ENCODE measurements at places on chromosomes 1 and 21.

DNA sequence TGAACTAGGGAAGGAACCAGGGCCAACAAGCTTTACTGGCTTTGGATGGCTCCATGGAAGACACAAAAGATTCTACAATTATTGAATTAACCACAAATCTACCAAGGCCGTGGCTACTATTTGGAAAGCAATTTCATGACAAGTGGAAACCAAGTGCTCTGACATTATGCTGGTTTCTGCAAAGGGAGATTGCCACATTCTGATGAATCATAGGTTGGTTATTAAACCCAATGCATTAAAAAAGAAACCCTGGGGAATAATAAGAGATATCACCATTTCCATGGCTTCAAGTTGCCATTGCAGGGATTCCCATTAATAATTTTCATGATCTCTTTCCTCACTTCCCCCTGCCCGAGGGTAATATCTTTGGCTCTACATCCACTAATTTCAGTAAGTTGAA, 359.2 kb upstream of the NCAM2 start:
- peak; percentile 15 for DNase-seq

DNA sequence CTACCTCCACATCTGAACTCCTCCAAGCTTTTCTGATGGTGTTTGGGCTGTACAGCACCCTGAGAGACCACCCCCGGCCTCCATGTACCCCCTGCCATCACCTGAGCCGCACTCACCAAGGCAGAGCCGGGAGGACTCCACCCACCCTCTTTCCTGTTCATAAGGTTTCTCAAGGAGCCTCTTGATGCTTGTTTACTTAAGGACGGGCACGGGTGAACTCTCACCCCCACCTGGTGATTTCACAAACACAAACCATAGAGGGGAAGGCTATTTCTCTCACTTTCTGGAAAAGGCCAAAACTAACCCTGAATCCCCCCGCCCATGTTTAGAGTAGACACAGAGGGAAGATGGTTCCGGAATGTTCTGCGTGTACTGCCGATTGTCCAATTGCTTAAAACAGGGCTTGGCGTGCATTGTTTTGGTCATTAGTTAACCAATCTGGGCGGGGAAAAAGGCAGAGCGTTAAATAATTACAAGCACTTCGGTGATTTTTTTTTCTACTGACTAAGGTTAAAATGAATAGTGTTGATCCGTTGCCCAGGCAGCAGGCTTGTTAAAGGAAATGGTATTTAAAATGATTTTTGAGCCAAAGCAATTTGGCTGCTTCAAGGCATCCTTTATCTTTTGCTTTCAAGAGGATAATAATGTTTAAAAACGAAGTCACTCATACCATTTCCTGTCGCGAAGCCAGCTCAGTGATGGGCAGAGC, 279.8 kb upstream of the VAMP3 start:
- peak; percentile 75 for DNase-seq

- no peak for DNase-seq
Observed at GRCh38 chr1:208866386-208866955, 622.3 kb upstream of the PLXNA2 start.

GRCh38 chr1:69693921-69694675, 126.4 kb downstream of the LRRC7 start:
- no peak for DNase-seq

GRCh38 chr1:107138767-107139445, 1.9 kb upstream of the NTNG1 start:
- peak; percentile 66 for DNase-seq

GRCh38 chr1:1391225-1391624, 7.9 kb downstream of the CCNL2 start:
- no peak for DNase-seq

- no peak for DNase-seq
Observed at GRCh38 chr1:17891205-17892110, 136.3 kb downstream of the ACTL8 start.

DNA sequence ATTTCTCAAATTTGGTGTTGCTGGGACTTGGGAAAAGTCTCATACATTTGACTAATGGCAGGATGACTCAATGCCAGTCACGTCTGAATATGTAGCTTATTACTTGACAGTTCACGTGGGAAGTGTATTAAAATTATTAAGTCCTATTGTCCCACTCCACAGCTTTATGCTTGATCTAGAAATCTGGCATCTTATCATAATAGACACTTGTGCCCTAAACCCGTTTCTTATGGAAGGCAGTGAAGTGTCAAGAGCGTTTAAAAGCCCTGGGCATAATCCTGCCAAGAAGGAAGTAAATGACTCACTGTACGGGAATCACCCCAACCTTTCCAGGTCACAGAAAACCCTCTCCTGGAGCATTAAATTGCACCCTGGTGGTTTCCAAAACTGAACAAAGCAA, 207.4 kb downstream of the APP start:
- DNase-seq: peak; percentile 78

GRCh38 chr1:6686294-6686693, 15.3 kb downstream of the DNAJC11 start:
- no peak for DNase-seq

DNA sequence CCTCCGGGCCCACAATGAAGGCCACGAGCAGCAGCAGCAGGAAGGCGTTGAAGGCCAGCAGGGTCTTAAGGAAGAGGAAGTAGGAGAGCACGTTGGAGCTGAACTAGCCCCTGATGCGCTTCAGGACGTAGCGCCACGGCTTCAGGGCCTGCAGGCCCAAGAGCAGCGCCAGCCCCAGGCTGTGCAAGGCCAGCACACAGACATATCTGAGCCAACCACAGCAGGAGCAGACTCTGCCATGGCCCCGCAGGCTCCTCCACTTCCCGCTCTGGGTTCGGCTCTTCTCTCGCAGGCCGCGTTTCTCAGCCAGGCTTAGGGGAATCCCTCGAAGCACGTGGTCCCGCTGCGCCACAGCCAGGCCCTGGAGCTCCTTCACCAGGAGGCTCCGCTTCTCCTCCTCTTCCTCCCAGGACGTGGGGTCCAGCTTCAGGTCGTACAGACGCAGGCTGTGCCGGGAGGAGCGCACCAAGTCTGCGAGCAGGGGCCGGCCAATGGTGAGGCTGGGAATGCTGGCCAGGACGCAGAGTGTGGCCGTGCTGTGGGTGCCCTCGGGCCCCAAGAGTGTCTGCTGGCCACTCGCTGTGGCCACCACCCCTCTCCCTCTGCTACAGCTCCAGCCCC, 41.7 kb downstream of the ZNF691 start:
- DNase-seq: no peak

GRCh38 chr1:40130892-40131291, 30.3 kb upstream of the RLF start:
- DNase-seq: no peak

DNA sequence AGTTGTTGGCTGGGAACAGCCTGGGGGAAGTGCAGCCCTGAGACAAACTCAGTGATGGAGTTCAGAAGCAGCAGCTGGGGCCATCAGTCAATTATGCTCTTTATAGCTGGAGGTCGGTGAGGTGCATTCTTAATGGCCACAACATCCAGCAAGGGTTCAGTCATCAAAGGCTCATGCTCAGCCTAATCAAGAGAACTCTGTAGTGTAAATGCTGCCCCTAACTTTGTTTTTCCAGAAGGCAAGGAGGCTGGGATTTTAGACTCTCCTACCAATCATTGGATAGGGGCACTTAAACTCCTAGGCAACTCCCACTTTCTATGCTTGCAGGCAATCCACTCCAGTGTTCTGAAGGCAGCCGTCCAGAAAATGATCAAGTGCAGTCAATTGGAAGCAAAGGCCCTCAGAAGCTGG, 15.0 kb upstream of the RGS4 start:
- DNase-seq: no peak

- no peak for DNase-seq
Observed at GRCh38 chr1:25048728-25049127, 118.7 kb upstream of the RUNX3 start.

DNA sequence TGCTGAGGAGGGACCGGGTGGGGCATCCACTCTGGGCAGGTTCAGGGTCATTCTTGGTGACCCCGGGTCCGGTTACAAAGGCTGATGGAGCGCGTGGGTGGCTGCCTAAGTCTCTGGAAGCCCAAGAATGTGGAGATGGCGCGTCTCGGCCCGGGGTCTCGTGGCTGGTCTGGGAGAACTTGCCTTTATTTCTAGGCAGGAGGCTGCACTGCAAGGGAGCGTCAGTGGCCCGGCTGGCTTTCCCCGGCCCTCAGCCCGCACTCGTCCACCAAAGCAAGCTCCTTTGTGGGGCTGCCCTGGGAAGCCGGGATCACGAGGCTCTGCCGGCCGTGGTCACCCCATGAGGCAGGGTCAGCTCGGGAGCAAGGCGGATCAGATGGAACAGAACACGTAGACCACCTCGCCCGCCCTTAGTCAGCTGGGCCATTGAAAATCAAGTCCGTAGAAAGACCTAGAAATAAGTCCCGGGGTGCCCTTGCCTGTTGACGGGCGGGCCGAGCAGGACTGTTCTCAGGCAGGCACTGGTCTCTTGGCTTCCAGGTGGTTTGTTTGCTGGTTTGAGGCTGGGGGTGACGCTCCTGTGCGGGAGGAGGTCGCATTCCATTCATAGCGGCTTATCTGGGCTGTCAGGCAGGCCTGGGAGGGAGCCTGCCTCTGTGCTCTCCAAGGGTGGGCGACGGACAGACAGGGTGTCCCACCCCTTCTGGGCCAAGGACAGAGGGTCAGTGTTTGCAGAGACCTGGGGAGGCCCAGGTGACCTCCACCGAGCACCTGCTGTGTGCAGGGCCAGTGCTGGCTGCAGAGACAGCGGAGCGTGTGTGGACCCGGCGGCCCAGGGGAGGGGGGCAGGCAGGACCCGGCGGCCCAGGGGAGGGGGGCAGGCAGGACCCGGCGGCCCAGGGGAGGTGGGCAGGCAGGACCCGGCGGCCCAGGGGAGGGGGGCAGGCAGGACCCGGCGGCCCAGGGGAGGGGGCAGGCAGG, 25.8 kb downstream of the COL18A1 start:
- DNase-seq: peak; percentile 45

- peak; percentile 52 for DNase-seq
Observed at GRCh38 chr1:45883658-45884057, 80.2 kb downstream of the MAST2 start.

- DNase-seq: no peak
Observed at GRCh38 chr1:203437696-203438315, 37.8 kb upstream of the PRELP start.

DNA sequence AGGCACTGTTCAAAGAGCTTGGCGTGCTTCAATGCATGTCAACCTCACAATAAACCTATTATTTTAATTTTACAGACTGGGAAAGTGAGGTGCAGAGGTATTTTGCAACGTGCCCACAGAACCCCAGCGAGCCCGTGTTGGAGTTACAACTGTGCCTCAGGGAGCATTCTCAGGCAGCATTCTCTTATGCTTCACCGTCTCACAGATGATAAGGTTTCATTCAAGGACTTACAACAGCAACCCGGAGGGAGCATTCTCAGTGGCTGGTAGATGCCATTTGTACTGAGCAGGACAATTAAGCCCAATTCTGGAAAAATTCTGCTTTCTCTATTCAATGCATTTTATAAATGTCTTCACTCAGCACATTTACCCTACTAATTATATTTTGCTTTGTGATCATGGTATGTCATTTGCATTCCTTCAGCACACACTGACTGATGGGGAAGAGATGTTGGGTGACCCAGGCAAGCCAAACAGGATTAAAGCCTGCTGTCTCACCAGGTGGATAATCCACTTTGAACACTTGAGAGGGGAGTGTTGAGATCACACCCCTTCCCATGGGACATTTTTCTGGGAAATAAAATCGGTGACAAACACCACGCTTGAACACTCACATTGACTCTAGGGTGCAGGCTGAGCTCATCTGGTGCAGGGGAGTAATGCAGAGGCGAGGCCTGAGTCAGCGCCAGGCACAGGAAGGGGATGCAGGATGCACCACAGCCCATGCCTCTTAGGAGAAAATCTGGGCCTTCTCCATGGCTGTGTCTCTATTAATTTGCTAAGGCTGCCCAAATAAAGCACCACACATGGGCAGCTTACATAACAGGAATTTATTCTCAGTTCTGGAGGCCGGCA, 113.9 kb downstream of the CLIC6 start:
- DNase-seq: no peak

DNA sequence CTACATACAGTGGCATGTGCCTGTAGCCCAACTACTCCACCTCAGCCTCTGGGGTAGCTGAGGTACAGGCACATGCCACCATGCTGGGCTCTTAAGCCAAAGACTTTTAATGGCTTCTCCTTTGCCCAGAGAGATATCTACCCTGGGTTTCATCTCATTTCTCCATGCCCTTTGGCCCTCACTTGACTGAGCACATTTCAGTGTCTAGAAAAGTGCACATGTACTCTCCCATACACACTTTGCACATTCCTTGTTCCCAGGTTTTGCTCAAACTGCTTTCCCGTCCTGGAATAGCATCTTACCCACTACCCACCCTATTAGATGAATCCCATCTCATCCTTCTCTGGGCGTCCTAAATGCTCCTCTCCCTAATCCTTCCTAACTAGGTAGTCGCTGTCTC, 10.2 kb upstream of the RXRG start:
- no peak for DNase-seq

DNA sequence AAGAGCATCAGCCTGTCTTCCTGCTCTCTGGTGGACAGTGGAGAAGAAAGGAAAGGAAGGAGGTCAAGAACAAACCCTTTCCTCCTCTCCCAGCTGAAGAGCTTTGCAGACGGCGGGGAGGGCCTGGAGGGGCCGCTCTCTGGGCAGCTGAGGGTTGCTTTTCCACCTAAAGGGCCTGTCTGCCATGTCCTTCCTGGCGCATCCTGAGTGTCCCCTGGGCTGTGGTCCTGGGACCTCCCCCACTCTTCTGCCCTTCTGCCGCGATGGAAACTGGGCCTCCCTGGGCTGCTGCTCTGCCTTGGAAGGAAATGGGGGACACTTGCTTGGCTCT, 107.0 kb downstream of the ETS2 start:
- DNase-seq: no peak

GRCh38 chr1:77273891-77274290, 7.9 kb upstream of the AK5 start:
- DNase-seq: no peak

GRCh38 chr1:207453710-207454045, 450 bp upstream of the CR2 start:
- no peak for DNase-seq

DNA sequence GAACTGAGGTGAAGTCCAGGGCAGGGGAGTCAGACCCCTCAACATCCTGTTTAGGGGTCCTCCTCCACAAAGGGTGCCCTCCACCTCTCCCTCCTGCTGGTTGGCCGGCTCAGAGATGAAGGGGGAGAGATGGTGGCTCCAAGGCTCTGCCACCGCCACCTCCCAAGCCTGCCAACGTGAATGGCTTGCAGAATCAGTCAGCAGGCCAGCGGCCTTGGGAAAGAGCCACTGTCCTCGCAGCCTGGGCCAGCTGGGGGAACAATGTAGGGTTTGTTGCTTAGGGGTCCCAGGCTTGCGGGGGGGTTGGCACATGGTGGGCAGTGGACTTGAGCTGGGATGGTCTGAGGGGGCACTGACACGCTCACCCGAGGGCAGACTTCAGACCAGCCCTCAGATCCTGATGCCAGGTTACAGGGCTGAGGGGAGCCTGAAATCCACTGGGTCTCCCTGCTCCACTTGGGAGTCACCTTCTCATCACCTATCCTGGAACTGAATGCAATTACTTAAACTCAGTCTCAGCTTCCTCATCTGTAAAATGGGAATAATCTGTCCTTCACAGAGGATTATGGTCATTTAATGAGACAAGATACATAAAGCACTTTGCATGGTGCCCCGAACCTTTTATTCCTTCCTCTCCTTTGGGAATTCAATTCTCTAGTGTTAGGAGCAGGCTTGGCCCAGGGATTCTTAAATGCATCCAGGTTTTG, 8.3 kb downstream of the GPR37L1 start:
- DNase-seq: no peak

Data from astrocyte of the spinal cord (primary cell).